ENCODE measurements at places on chromosomes 16 and 17.

GRCh38 chr16:78444-79150 is 572 bp downstream of the MPG start:
- H3K36me3 ChIP-seq, result no peaks in the 10 kb centered on the region
- DNase-seq, result peak; percentile 78
- peak overlapping the region; percentile 80 for H3K27ac ChIP-seq
- no peaks in the 10 kb centered on the region for H3K27me3 ChIP-seq
- peak overlapping the region; percentile 86 for H3K4me3 ChIP-seq

DNA sequence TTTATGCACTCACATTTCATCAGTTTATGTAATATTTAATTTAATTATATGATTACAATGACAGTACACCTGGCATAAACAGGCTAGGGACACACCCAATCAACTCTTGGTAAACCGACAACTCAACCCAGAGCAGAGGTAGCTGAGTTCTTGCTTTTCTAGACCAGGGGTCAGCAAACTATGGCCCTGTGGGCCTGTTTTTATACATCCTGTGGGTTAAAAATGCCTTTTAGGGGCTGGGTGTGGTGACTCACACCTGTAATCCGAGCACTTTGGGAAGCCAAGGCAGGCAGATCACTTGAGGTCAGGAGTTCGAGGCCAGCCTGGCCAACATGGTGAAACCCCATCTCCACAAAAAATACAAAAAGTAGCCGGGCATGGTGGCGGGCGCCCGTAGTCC is 99.2 kb upstream of the TMEM97 start:
- no peak overlapping the region for H3K27ac ChIP-seq

DNA sequence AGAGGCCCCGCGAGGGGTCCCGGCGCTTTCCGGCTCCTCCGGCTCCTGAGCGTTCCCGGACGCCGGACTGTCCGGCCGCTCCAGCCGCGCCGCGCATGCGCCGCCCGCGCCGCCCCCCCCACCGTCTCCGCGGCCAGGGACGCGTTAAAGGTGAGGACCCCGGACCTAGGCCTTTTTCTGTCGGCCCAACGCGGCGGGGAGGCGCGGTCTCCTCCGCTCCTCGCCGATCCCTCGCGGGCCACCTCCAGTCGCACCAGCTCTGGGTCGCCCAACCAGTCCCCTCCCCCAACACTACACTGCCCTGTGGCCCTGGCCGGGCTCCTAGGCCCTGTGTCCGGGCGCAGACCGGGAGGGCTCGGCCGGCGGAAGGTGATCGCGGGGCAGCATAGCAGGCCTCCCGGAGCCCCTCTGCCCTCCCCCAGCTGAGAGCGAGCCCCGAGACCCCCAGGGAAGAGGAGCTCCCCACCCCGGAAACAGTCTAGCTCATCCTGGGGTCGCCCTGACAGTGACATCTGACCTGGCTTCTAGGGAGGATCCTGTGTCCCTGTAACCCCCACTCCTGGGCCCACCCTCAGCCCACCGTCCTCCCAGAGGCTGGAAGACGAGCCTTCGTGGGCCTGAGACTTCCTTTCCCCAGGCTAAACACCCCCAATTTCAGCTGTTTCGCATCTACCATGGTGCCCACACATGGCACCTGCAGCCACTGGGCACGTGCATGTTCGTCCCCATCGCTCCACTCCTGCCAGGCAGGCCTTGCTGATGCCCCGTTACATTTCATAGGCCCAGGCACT is 14.7 kb upstream of the BCAR1 start:
- no peaks in the 10 kb centered on the region for H3K36me3 ChIP-seq
- peak overlapping the region; percentile 55 for H3K27ac ChIP-seq
- peak overlapping the region; percentile 41 for H3K4me3 ChIP-seq
- H3K4me1 ChIP-seq, result peaks cover 40% of the 10 kb centered on the region
- DNase-seq, result peak; percentile 92
- H3K27me3 ChIP-seq, result no peaks in the 10 kb centered on the region

- no peak overlapping the region for H3K4me3 ChIP-seq
- no peak overlapping the region for H3K27ac ChIP-seq
- DNase-seq, result peak; percentile 77
- no peaks in the 10 kb centered on the region for H3K36me3 ChIP-seq
- no peaks in the 10 kb centered on the region for H3K27me3 ChIP-seq
These were observed 28.4 kb downstream of the LRRC75A start for GRCh38 chr17:16463358-16464302.

GRCh38 chr17:75081611-75082540 is 5.9 kb upstream of the SLC16A5 start:
- no peak overlapping the region for H3K27ac ChIP-seq
- no peaks in the 10 kb centered on the region for H3K36me3 ChIP-seq
- H3K27me3 ChIP-seq, result no peaks in the 10 kb centered on the region

DNA sequence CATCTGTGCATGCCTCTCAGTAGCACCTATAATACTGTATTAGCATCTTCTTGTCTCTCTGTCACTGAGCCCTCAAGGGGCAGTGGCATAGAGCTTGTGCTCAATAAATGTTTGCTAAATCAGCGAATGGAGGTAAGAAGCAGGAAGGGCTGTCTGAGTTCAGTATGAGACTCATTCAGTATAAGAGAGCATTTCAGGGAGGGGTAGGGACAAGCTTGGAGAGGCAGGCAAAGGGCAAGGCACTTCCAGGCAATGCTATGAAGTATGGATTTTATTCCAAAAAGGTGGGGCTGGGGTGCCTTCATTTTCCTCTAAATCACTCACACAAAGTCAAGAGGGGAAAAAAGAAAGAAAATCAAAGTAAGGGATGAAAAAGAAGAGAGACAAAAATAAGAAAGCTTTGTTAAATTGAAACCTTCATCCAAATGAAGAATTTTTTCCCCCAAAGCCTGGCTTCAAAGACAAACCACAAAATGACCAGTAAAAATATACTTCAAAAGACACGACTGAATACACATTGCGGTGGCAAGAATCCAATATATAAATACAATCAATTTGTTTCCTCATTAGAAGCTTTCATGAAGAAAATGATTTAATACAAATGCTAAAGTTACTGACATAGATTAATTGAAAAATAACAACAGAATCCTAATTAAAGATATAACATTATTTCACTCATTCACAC is 51.2 kb downstream of the SKAP1 start:
- H3K4me1 ChIP-seq, result no peaks in the 10 kb centered on the region
- no peaks in the 10 kb centered on the region for H3K36me3 ChIP-seq
- no peaks in the 10 kb centered on the region for H3K27me3 ChIP-seq
- no peak overlapping the region for H3K4me3 ChIP-seq
- no peak for DNase-seq
- no peak overlapping the region for H3K27ac ChIP-seq

GRCh38 chr16:56451753-56452689 is 667 bp downstream of the OGFOD1 start:
- peaks cover 14% of the 10 kb centered on the region for H3K4me1 ChIP-seq
- H3K36me3 ChIP-seq, result peaks cover 9% of the 10 kb centered on the region
- H3K4me3 ChIP-seq, result peak overlapping the region; percentile 90
- H3K27ac ChIP-seq, result peak overlapping the region; percentile 69
- no peak for DNase-seq

DNA sequence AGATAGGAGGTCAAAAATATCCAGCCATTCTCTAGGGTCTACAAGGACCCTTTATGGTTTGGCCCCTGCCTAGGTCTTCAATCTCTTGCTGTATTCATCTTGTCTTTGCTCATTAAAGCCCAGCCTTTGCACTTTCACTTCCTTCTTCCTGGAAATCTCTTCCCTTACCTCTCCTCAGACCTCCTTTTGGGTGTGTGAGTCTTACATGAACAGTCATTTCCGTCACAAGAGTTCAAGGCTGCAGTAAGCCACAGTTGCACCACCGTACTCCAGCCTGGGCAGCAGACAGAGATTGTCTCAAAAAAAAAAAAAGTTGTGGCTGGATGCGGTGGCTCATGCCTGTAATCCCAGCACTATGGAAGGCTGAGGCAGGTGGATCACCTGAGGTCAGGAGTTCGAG is 6.0 kb upstream of the ATP1B2 start:
- H3K36me3 ChIP-seq, result no peaks in the 10 kb centered on the region
- DNase-seq, result no peak
- no peaks in the 10 kb centered on the region for H3K27me3 ChIP-seq
- no peak overlapping the region for H3K4me3 ChIP-seq
- H3K4me1 ChIP-seq, result no peaks in the 10 kb centered on the region

DNA sequence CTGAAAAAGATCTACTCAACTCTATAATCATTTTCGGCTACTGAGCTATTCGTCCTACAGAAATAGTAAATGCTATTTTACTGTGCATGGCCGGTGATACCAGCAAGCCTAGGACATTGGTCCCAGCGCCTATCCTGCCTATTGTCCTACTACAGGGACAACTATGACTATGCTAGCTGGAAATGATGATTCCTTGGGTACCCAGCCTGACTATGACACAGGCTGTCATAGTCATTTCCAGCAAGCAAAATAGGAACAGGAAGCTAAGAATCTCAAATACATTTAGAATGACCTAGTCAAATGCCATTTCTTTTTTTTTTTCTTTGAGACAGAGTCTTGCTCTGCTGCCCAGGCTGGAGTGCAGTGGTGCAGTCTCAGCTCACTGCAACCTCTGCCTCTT is 33.7 kb upstream of the HSBP1 start:
- no peaks in the 10 kb centered on the region for H3K27me3 ChIP-seq
- H3K27ac ChIP-seq, result no peak overlapping the region
- H3K36me3 ChIP-seq, result no peaks in the 10 kb centered on the region
- DNase-seq, result no peak
- no peaks in the 10 kb centered on the region for H3K4me1 ChIP-seq

DNA sequence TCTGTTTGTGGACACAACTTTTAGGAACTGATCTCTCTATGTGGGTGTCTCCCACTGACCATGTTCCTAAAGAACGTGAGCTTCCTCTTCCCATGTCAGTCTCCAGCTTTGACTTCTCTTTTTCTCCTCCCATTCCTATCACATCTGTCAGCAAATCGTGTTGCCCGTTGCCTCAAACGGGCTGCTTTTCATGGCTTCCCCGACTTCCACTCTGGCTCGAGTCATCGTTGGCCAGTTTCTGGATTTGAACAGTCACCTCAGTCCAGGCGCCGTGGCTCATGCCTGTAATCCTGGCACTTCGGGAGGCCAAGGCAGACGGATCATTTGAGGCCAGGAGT is 5.4 kb downstream of the ABCC1 start:
- H3K4me3 ChIP-seq, result no peak overlapping the region
- H3K4me1 ChIP-seq, result peaks cover 9% of the 10 kb centered on the region
- no peaks in the 10 kb centered on the region for H3K36me3 ChIP-seq
- H3K27me3 ChIP-seq, result no peaks in the 10 kb centered on the region
- DNase-seq, result no peak

DNA sequence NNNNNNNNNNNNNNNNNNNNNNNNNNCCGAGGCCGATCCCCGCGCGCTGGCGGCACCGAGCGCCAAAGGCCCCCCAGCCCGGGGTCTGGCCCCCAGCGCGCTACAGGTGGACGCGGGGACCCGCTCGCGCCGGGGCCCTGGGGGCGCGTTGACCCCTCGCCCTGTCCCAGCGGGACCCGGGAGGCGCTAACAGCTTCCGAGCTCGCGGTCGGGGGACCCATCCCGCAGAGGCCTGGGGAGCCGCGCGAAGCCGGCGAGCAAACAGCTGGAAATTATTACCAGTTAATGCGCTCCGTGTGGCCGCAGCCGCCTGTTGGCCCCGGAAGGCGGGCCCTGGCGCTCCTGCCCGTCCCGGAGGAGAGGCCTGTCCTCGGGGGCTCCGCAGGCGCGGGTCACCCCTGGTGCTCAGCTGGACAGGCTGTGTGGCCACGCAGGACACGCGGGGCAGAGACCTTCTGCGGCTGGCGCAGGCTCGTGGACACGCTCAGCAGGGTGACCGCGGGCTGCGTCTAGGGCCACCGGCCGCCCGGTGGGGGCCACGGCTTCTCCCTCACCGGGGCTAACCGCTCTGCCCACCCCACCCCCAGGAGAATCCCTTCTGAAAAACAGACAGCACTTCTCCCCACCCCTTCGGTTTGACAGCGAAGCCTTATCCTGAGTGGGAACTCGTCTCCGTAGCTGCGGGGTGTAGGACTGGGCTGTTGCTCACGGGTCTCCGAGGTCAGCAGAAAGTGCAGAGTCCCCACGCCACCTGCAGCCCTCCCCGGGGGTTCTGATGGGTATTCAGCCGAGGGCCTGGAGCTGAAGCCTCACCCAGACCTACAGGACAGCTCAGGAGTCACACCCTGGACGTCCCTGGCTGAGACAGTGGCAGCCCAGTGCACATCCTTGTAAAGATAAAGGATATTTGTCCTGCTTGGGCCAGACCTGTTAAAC is 138.7 kb upstream of the RPH3AL start:
- peak; percentile 81 for DNase-seq
- H3K36me3 ChIP-seq, result no peaks in the 10 kb centered on the region

DNA sequence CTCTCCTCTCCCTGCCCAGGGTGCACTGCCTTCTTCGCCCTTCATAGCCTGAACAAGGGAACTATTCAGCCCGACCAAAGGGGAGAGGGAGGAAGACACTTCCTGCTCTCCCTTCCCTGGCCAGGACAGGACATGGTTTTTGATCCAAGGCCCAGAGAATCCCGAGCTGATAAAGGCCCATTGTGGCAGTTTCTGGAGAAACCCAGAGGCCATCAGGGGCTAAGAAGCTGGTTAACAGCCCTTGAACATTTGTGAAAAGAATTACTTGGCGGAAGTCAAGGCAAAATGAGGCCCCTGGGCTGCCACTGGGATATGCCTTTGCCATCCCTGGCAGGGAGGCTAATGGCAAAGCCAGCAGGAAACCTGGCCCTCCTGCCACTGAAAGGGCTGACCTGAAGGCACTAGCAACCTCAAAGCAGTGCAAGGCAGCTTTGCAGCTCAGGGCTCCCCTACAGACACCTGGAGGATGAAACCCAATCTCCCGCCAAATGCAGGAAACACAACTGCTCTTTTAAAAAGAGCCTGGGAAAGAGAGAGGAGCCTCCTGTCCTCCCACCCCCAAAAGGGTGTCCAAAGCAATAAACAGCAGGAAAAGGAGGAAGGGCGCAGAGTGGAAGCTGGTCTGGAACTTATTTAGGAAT is 12.6 kb downstream of the PHB1 start:
- peaks cover 9% of the 10 kb centered on the region for H3K36me3 ChIP-seq
- H3K4me1 ChIP-seq, result no peaks in the 10 kb centered on the region
- H3K27ac ChIP-seq, result no peak overlapping the region
- no peaks in the 10 kb centered on the region for H3K27me3 ChIP-seq

DNA sequence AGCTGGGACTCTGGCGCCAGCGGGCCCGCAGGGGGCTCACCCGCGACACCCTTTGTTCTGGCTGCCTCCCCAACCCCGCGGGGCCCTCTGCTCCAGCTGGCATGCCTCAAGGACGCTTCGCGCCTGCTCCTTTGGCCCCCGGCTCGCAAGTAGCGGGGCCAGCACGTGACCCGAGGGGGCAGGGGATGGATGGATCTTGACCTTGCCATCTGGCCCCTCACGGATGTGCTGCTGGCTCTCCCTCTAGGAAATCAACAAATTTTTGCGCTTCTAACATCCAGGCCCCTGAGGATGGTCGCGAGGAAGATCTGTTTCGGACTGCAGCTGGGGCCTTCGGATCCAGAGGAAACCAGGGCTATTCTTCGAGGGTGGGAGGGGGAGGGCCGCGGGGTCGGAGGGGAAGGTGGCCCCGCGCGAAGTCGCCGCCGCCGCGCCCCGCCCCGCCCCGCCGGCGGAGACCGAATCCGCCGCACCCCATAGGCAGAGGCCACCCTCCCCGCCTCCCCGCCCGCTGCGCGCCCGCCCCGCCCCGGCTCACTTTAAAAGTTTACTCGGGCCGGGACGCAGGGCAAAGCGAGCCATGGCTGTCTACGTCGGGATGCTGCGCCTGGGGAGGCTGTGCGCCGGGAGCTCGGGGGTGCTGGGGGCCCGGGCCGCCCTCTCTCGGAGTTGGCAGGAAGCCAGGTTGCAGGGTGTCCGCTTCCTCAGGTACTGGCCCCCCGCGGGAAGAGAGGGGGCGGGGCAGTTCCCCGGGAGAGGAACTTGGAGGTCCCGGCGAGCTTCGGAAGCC is at the start of gene ACSF2:
ACSF2 (plus strand) TSS at position 537 of the 790 bp plus-strand sequence; CDS start at position 581, 44 bp downstream.
- H3K4me3 ChIP-seq, result peak within 1 kb of the TSS; percentile 77
- peak; percentile 87 for DNase-seq
- H3K27me3 ChIP-seq, result no peaks in the 10 kb centered on the region

Measured in kidney (tissue), 22 donors.